ENCODE measurements at places on chromosomes 11 and 22. TPM values are rescaled to one million over a fixed set of nuclear protein-coding genes. Genes with fewer than 3 reads are reported as not detected.

- H3K27ac ChIP-seq: no peak overlapping the region
- peaks cover 16% of the 10 kb centered on the region for H3K4me1 ChIP-seq
- H3K36me3 ChIP-seq: no peaks in the 10 kb centered on the region
- no peaks in the 10 kb centered on the region for H3K27me3 ChIP-seq
- no peak for DNase-seq
Measured at GRCh38 chr11:10492084-10492483, 37.0 kb downstream of the AMPD3 start.

DNA sequence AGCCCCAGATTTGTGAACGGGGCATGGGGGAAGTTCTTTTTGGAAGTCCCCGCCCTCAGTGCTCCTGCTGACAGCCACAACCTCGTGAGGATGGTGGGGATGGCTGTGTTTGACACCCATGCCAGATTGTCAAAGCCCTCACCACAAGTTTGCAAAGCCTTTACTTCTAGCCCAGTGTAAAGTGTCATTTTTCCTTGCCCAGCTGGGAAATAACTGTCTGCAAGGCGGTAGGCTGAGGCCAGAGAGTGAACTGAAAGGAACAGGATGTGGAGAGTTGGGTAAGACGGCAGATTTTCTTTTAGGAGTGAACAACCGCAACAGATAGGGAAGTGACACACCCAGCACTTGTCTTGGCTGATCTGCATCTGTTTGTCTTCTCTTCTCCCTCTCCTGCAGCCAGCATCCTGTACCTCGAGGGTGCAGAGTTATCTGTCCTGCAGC lies 13.6 kb downstream of the IL17RA start:
- no peak overlapping the region for H3K4me3 ChIP-seq
- peaks cover 24% of the 10 kb centered on the region for H3K36me3 ChIP-seq
- H3K27ac ChIP-seq: no peak overlapping the region
- H3K27me3 ChIP-seq: no peaks in the 10 kb centered on the region
- no peak for DNase-seq
- H3K4me1 ChIP-seq: no peaks in the 10 kb centered on the region

- peak; percentile 63 for DNase-seq
- H3K4me1 ChIP-seq: peaks cover 34% of the 10 kb centered on the region
- no peak overlapping the region for H3K4me3 ChIP-seq
- no peaks in the 10 kb centered on the region for H3K27me3 ChIP-seq
- no peaks in the 10 kb centered on the region for H3K36me3 ChIP-seq
Measured at GRCh38 chr22:24432059-24432853, 4.9 kb downstream of the ADORA2A start.

- no peaks in the 10 kb centered on the region for H3K4me1 ChIP-seq
- H3K27ac ChIP-seq: no peak overlapping the region
- no peaks in the 10 kb centered on the region for H3K36me3 ChIP-seq
- peaks cover 11% of the 10 kb centered on the region for H3K27me3 ChIP-seq
Measured at GRCh38 chr11:123718469-123718868, 23.0 kb downstream of the ZNF202 start.

DNA sequence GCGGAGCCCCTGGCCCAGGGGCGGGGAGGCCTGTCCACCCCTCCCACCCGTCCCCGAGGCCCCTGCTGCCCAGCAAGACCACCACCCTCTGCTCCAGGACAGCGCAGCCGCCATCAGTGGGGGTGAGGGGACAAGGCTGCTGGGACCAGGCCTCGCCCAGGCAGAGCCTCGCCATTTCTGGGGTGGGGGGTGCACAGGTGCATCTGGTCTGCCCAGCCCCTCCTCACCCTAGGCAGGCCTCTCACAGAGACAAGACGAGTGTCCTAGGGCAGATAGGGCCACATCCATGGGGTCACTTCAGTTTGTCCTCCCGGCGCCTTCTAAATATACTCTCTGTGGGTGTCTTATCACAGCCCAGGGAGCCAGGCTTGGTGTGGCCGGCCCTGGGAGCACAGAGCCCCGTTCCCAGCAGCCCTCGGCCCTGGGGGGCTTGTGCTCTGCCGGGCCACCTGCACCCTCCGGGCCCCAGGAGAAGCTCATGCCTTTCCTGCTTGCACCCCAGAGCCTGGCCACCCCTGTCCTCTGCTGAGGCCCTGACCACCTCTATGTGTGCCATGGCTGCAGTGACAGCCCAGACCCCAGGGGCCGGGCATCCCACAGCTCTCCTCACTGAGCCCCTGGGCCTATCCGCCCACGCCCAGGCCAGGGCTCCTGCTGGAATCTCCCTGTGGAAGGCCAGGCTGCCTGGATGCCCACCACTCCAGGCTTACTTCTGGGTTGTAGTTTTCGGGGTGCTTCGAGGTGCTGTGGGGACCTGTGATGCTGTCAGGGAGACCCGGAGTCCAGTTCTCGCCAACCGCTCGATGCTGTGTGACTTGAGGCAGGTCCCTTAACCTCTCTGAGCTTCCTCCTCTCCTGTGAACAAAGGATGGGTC lies 70.8 kb downstream of the KCNQ1 start:
- no peak overlapping the region for H3K4me3 ChIP-seq
- no peaks in the 10 kb centered on the region for H3K36me3 ChIP-seq
- peaks cover under 1% of the 10 kb centered on the region for H3K27me3 ChIP-seq
- H3K27ac ChIP-seq: no peak overlapping the region
- no peak for DNase-seq

- no peaks in the 10 kb centered on the region for H3K27me3 ChIP-seq
- H3K36me3 ChIP-seq: peaks cover 9% of the 10 kb centered on the region
- H3K27ac ChIP-seq: peak overlapping the region; percentile 82
- H3K4me1 ChIP-seq: peaks cover 56% of the 10 kb centered on the region
- H3K4me3 ChIP-seq: no peak overlapping the region
Measured at GRCh38 chr11:120331301-120331996, 4.8 kb upstream of the ARHGEF12 start.

GRCh38 chr22:35479985-35480550 lies 60.6 kb upstream of the RASD2 start:
- H3K27ac ChIP-seq: no peak overlapping the region
- H3K27me3 ChIP-seq: no peaks in the 10 kb centered on the region
- no peak overlapping the region for H3K4me3 ChIP-seq
- no peaks in the 10 kb centered on the region for H3K36me3 ChIP-seq
- H3K4me1 ChIP-seq: peaks cover 29% of the 10 kb centered on the region

GRCh38 chr11:87722756-87723565 lies 452.3 kb downstream of the RAB38 start:
- no peak overlapping the region for H3K27ac ChIP-seq
- H3K4me3 ChIP-seq: no peak overlapping the region
- no peaks in the 10 kb centered on the region for H3K4me1 ChIP-seq
- H3K27me3 ChIP-seq: no peaks in the 10 kb centered on the region
- H3K36me3 ChIP-seq: no peaks in the 10 kb centered on the region

GRCh38 chr11:60717956-60718355 lies 6.6 kb upstream of the MS4A18 start:
- H3K4me1 ChIP-seq: no peaks in the 10 kb centered on the region
- DNase-seq: no peak
- H3K36me3 ChIP-seq: no peaks in the 10 kb centered on the region
- no peaks in the 10 kb centered on the region for H3K27me3 ChIP-seq
- H3K4me3 ChIP-seq: no peak overlapping the region

GRCh38 chr11:10164621-10165020 lies 129.4 kb downstream of the SBF2 start:
- no peaks in the 10 kb centered on the region for H3K4me1 ChIP-seq
- H3K4me3 ChIP-seq: no peak overlapping the region
- H3K36me3 ChIP-seq: no peaks in the 10 kb centered on the region
- no peak for DNase-seq
- no peaks in the 10 kb centered on the region for H3K27me3 ChIP-seq
- no peak overlapping the region for H3K27ac ChIP-seq

The INTS4 gene
- total RNA-seq: 35.0 TPM

The WBP2NL gene
- not detected for total RNA-seq

The C1QTNF5 gene
- total RNA-seq: 6.3 TPM

The SAA2 gene
- total RNA-seq: not detected

The CHST1 gene
- total RNA-seq: 2.6 TPM

The APOA4 gene
- total RNA-seq: not detected

The RNF26 gene
- 31.8 TPM for total RNA-seq

The MYOD1 gene
- total RNA-seq: not detected

The WEE1 gene
- 29.3 TPM for total RNA-seq

The OR51E2 gene
- 0.38 TPM for total RNA-seq

The SCGB1A1 gene
- not detected for total RNA-seq

The RPUSD4 gene
- 21.6 TPM for total RNA-seq

The NCF4 gene
- total RNA-seq: not detected

All from astrocyte (in vitro differentiated cells and primary cell).